T-helper 1 cell (primary cell): ENCODE measurements at places on chromosomes 1 and 21.

GRCh38 chr21:39010629-39011404 is 172.4 kb downstream of the PSMG1 start:
- DNase-seq = no peak

GRCh38 chr1:36157115-36157903 is 1.3 kb downstream of the MAP7D1 start:
- DNase-seq = no peak

GRCh38 chr1:25756215-25756614 is 43.8 kb upstream of the SELENON start:
- no peak for DNase-seq

- DNase-seq = no peak
Measured at GRCh38 chr21:39628385-39628784, 15.6 kb downstream of the B3GALT5 start.

- DNase-seq = no peak
Measured at GRCh38 chr1:30250984-30251850, 472.2 kb downstream of the MATN1 start.

- no peak for DNase-seq
Measured at GRCh38 chr1:168980180-168980579, 126.3 kb upstream of the ATP1B1 start.

DNA sequence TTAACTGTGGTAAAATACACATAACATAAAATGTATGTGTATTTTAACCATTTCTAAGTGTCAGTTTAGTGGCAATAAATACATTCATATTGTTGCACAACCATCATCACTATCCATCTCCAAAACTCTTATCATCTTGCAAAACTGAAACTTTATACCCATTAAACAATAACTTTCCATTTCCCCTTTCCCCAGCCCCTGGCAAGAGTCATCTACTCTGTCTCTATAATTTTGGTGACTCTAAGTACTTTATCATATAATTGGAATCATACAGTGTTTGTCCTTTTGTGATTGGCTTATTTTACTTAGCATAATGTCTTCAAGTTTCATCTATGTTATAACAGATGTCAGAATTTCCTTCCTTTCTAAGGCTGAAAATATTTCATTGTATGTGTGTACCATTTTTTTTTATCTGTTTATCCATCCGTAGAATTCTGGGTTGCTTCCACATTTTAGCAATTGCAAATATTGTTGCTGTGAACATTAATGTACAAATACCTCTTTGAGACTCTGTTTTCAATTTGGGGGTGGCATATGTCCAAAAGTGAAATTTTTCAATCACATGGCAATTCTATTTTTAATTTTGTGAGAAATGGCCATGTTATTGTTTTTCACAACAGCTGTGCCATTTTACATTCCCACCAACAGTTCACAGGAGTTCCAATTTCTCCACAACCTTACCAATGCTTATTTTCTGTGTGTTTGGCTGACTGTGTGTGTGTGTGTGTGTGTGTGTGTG is 153.9 kb upstream of the GORAB start:
- no peak for DNase-seq

- no peak for DNase-seq
Measured at GRCh38 chr1:34140011-34140676, 24.9 kb downstream of the CSMD2 start.

DNA sequence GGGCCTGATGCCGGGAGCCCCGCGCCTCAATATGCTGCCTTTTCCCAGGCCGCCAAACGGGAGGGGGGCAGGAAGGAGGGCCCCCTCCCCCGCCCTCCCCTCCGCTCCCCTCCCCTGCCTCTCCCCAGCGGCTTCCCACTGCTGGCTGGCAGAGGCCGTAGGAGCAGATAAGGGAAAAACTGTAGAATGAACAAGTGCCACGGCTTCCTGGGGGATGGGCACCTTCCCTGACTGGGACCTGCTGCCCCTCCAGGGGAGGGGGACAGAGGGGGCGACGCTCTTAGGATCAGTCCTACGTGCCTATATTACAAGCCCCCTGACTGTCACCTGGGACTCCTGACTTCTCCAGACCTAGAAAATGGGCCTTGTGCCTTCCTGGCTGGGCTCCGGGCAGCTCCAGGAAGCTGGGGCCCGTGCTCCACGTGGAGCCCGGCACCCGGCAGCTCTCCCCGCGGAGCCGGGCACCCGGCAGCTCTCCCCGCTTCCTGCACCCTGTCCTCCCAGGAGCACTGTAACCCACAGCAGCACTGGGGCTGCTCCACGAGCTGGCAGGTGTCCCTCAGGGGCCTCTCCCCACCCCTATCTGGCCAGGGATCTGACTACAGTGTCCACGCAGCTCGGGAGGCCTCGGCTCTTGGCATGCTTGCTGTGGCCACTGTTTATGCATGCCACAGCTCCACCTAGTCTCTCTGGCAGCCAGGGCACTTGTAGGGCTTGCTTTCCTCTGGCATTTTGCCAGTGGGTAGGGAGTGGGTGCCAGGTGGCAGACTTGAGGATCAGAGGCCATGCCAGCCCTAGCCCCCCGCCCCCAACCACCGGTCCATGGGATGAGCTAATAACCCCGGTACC is 674 bp upstream of the HES5 start:
- DNase-seq = no peak

DNA sequence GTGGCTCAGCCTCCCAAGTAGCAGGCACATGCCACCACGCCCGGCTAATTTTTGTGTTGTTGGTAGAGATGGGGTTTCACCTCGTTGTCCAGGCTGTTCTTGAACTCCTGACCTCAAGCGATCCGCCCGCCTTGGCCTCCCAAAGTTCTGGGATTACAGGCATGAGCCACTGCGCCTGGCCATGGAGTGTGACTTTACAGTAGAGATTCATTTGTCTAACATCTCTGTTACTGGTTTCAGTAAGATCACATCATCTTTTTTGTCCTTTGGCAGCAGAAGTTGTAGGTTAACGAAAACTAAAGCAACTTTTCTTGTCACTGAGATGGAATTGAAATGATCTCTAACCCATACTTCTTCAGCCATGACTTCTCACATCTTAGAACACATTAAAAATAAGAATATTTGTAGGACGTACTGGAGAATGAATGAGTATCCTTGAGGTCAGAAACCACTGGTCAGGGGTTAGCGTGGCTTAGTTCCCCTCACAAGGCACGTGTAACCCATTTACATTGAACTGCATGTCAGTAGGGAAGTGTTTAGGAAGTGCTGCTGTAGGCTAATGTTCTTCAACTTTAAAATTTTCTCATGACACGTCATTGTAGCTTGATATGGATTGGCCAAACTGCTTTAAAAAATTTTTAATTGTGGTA is 75.9 kb downstream of the CAMTA1 start:
- DNase-seq = no peak

DNA sequence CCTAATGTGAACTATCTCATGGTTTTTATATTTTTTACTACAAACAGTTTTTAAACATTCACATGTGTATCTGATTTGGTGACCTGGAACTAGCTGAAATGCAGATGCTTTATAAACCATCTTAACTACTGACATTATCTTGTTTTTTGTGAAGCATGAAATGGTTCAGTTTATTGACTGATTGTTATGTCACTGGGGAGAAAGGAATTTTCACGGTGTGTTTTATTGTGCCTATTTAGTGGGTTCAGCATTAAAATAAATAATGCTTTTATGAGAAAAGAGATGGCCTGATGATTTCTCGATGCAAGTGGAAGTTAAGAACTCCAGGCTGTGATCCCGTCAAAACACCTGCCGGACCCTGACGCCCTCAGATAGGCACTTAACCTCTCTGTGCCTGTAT is 79.9 kb upstream of the KIF26B start:
- DNase-seq = no peak

DNA sequence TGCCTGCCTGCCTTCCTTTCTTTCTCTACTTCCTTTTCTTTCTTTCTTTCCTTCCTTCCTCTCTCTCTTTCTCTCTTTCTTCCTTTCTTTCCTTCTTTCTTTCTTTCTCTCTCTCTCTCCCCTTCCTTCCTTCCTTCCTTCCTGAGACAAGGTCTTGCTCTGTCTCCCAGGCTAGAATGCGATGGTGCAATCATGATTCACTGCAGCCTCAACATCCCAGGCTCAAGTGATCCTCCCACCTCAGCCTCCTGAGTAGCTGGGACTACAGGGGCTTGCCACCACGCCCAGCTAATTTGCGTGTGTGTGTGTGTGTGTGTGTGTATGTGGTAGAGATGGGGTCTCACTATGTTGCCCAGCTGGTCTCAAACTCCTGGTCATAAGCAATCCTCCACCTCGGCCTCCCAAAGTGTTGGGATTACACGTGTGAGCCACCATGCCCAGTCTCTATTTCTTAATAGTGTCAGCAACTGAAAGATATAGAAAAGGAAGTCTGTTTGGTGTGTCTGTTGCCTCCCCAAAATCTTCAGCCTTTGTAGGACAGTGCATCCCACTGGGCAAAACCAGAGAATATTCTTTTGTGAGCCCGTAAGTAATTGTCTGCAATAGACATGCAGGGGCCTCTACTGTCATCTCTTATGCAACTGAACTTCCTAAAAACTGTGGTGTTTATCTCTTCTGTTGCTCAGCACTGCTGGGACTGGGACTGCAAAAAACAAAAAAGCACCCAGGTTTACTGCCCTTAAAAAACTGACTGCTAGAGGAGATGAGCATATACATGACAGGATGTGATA is 20.9 kb upstream of the RAB4A start:
- no peak for DNase-seq

DNA sequence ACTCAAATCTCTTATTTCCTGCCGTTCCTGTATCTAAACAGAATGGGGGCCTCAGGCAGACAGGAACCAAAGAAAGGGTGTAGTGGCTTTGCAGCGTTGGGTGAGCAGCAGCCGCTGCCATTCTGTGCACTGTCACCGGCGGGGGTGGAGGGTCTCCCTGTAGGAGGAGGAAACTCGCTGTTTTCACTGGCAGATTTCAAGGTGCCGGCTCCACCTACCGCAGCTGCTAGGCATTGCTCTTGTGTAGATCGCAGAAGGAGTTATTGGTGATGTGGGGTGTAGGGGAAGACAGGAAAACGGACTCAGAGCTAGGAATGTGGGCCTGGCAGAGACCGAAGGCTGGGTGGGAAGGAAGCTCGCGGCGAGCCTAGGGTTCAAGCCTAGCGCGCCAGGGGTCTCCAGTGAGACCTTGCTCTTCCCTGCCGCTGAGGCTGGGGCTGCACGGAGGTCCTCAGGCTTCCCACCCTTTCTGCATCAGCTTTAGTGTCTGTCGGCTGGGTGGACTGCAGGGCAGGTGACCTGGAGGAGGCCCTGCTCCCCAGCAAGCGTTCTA is 20.8 kb downstream of the ATP5PO start:
- DNase-seq = peak; percentile 44

- DNase-seq = no peak
Measured at GRCh38 chr1:194600716-194601115, 1414.3 kb upstream of the B3GALT2 start.

- DNase-seq = no peak
Measured at GRCh38 chr1:233166896-233167295, 128.6 kb downstream of the PCNX2 start.

- no peak for DNase-seq
Measured at GRCh38 chr1:172185211-172185610, 235.3 kb upstream of the C1orf105 start.

- no peak for DNase-seq
Measured at GRCh38 chr21:32733990-32734613, 6.3 kb upstream of the SYNJ1 start.

GRCh38 chr1:25683731-25684130 is 67.1 kb downstream of the MAN1C1 start:
- no peak for DNase-seq

GRCh38 chr1:228065543-228066347 is 16.8 kb upstream of the ARF1 start:
- DNase-seq = no peak

- no peak for DNase-seq
Measured at GRCh38 chr1:157166590-157166989, 28.4 kb upstream of the ETV3 start.

- no peak for DNase-seq
Measured at GRCh38 chr21:44253832-44254710, 7.6 kb downstream of the DNMT3L start.

DNA sequence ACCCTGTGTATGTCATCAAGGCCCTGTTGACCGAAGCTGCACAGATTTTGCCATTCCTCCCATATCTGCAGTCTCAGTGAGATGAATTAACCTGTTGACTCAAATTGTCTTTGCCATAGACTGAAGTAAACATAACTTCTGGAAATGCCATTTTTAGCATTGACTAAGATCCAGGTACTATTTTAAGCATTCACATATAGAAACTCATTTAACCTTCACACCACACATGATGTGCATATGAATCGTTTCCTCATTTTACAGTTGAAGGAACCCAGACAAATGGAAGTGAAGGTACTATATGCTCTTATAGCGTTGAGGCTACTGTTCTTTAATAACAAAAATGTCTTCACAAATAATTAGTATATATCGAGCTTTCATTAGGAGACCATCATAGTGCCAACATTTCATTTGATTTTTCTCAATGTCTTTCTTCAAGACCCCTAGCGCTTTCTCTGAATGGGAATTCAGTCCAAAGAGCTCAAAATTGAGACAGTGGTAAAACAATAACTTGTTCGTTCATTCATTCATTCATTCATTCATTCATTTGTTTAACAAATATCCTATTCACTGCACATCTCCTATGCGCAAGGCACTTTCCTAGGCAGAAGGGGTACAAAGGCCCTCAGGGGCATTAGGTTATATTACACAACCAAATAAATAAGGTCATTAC is 444.7 kb downstream of the ADGRL2 start:
- no peak for DNase-seq

DNA sequence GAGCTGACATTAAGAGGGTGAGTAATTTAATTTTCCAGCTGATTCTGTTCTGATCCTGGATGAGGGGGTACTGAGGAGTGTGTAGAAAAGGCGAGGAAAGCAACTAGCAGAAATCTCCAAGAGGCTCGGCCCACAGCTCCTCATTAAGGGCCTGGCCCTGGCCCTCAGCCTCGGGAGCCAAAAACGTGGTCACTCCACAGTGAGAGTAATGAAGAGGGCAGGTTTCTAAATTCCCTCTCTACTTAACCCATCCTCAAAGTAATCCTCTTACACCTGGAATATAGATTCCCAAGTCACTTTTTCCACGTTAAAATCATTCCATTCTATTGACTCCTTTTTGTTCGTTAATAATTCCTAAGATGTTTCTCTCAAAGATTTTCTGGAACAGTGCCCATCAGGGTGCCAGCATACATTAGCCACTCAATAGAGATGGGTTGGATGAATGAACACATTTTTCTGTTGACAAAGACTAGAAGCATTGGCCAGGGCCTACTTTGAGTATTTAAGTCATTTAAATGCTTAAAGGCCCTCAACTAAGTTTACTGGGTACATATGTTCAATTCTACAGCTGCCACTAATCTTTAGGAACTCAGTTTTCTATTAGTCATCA is 1.1 kb upstream of the COL11A1 start:
- DNase-seq = no peak

DNA sequence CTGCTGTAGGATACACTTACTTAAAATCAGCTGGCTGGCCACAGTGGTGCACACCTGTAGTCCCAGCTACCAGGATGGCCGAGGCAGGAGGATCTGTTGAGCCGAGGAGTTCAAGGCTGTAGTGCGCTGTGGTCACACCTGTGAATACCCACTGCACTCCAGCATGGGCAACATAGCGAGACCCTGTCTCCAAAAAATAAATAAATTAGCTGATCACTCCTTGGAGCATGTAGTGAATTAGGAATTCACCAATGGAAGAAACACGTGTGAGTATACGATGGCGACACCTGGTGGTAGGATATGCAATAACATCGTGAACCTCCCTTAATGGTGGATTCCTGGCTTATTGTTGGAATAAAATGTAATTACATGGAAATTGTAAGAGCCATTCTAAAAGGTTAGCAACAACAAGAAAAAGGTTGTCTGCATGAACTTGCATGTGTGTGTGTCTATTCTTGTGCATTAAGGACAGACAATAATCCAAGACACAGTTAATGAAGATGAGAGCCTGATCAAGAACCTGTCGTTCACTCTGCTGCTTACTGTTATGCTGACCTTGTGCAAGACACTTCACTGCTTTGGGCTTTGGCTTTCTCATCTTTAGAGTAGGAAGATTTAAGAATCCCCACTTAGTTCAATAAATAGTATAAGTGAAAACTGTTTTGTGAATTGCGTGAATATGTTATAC is 38.6 kb upstream of the COX20 start:
- DNase-seq = peak; percentile 18
